ENCODE measurements at places on chromosomes 4 and X.
A peak's percentile ranks its signal among the peaks of the same experiment; 100 is the strongest.

- DNase-seq, result no peak
Measured at GRCh38 chr4:138673053-138673452, 342.5 kb upstream of the NOCT start.

GRCh38 chr4:87005690-87006425 lies 71.0 kb downstream of the AFF1 start:
- DNase-seq, result no peak

- DNase-seq, result no peak
Measured at GRCh38 chr4:147110473-147111367, 165.1 kb upstream of the TTC29 start.

GRCh38 chrX:4572691-4573090 lies 859.2 kb upstream of the PRKX start:
- peak; percentile 95 for DNase-seq

DNA sequence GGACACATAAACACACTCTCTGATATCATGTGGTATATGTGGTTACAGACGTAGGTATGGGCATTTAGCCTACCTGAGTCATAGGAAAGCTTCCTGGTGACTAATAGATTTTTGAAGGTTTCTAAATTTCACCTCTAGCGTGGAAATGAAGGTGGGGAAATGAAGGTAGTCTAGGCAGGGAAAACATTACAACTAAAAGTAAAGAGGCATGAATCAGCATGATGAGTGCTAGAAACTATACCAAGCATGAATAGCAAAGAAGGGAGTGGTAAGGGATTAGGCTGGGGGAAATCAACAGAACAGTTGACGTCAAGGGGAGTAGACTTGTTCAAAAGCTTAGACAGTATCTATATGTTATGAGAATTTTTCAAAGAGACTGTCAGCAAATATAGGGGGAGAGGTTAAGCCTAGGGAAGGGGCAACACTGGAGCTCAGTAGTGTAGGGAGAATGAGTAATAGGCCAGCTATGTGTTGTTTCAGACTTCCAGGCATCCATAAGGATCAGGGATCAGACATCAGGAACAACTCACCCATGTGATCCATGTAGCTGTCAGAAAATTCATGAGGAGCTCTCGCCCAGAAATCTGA lies 279.3 kb upstream of the DIPK2B start:
- no peak for DNase-seq

DNA sequence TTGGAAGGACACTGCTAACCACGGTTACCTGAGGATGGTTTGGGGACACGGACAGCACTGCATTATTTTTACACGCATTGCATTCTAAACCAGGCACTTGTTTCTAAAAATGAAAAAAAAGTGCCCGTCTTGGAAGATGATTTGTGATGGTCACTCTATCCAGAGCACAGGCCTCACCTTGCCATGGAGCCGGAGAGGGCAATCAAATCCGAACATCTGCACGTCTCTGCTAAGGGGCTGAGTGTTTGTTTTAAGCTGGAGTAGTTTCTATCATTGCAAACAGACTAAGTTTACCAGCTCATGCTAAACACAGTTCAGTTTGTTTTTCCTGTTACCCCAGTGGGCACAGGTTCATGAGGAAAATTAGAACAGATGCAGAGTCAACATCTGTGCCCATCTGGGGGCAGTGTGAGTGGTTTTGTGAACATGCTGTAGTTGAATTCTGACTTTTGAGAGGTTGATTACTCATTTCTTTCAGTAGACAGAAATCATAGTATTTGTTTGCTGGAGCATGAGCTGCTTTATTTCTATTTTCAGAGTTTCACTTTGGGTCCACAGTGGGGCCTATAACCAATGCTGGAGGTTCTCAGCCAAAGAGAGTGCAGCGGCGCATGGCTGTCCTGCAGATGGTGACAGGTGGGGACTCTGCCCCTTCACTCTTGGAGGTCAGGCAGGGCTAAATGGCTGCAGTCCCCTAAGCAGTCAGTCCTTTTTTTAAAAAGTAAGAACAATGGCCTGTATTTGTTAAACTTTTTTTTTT lies 65.4 kb upstream of the ENPP6 start:
- DNase-seq, result no peak

DNA sequence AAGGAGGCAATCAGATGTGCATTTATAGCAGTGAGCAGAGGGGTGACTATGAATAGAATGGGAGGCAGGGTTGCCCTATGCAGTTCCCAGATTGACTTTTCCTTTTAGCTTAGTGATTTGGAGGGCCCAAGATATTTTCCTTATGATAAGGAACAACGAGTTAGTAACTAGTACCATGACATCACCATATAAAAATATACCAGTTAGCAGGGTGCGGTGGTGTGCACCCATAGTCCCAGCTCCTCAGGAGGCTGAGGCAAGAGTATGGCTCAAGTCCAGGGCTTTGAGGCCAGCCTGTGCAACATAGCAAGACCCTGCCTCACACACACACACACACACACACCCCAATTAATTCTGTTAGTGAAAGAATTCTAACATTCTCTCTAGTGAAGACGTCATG lies 53.0 kb downstream of the IL13RA2 start:
- DNase-seq, result no peak

DNA sequence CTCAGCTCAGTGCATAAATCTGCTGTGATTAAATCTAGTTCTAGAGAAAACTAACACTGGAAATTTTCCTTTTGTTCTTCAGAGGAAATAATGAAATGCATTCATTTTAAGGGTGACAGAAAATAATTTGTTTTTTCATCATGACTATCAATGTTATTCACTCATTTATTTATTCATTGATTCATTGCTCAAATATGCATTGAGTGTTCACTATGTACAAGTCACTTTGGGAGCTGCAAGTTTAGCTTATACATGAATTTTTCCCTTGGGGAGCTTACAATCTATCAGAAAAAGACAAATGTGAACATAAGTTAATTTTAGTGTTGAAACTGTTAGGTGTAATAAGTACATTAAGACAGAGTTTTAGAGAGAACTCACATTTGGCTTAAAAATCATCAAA lies 897.8 kb downstream of the CENPC start:
- DNase-seq, result no peak

Measured in NCI-H187 treated with DMSO at 0.1 percent for 48 hours (cell line).